H1 (cell line): ENCODE measurements at places on chromosomes 7 and 10. TPM values are rescaled to one million over a fixed set of nuclear protein-coding genes. Genes with fewer than 3 reads are reported as not detected.

The KAT6B gene
- total RNA-seq: 30.8 and 32.4 TPM in 2 replicates

DNA sequence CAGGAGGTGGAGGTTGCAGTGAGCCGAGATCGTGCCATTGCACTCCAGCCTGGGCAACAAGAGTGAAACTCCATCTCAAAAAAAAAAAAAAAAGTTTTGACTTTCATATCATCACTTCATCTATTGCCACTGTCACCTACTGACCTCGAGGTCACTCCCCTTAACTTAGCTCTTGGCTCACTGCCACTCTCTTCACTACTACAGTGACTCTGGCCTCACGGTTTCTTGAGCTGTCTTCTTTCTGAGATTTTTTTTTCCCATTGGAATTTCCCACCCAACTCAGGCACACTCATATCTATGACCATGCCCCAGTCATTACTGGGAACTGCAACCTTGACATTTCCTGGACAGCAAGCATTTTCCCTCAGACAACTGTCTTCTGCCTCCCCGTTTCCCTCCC, 42.6 kb upstream of the C7orf33 start:
- no peak overlapping the region for H3K27ac ChIP-seq
- no peaks in the 10 kb centered on the region for H3K36me3 ChIP-seq
- DNase-seq: no peak
- no peaks in the 10 kb centered on the region for H3K27me3 ChIP-seq

GRCh38 chr7:11006291-11006690, 32.6 kb downstream of the PHF14 start:
- H3K27me3 ChIP-seq: no peaks in the 10 kb centered on the region
- no peaks in the 10 kb centered on the region for H3K4me1 ChIP-seq
- H3K36me3 ChIP-seq: no peaks in the 10 kb centered on the region
- H3K4me3 ChIP-seq: no peak overlapping the region

DNA sequence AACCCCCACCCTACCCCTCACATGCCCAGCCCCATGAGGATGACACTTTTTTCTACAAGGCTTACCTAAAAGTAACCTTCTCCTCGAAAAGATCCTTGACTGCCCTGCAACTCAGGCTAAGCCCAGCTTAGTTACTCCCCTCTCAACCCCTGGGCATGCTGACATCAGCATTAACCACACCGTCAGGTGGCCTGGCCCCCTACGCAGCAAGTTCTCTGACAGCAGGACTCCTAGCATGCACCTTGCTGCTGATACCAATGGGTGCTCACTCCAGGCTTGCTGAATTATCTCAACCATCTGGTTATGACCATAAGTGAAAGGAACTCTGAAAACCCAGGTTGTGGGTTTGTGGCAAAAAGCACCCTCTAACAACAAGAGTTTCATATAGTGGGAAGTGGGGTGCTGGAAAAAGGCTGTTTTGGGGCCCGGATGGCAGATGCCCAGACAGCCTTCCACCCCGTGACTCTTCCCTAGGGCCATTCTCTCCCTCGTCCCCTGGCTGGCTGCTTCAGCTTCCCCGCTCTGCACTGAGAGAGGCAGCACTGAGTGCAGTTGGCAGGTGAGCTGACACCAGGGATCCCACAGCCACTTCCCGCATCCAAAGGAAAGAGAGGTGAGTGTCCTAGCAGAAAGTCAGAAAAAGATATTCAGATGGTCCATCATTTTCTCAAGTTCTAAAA, 518.9 kb downstream of the KCNMA1 start:
- H3K27ac ChIP-seq: no peak overlapping the region
- H3K4me1 ChIP-seq: peaks cover 24% of the 10 kb centered on the region
- no peaks in the 10 kb centered on the region for H3K36me3 ChIP-seq
- H3K4me3 ChIP-seq: no peak overlapping the region

DNA sequence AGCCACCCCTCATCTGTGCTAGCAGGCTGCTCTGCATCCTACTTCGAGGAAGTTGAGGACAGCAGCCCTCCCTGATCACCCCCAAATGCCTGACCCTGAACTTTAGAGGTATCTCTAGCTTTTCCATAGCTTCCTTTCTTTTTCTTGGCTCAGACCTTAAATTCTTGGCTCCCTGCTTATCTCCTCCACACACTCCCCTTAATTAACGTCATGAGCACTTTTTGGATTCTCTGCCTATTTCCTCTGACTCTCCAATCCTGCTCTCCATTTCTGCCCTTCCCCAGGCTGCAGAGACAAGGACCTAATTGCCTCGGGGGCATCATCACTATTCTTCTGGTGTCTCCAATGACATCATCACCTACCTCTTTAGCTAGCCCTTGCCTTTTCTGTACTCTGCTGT, 40.8 kb upstream of the SEC61G start:
- H3K36me3 ChIP-seq: no peaks in the 10 kb centered on the region
- DNase-seq: no peak
- no peak overlapping the region for H3K4me3 ChIP-seq
- no peaks in the 10 kb centered on the region for H3K27me3 ChIP-seq
- no peak overlapping the region for H3K27ac ChIP-seq

The RELN gene
- 0.02 and 0.07 TPM in 2 replicates for total RNA-seq
